ENCODE measurements at places on chromosomes 16 and 17. TPM values are rescaled to one million over a fixed set of nuclear protein-coding genes. Genes with fewer than 3 reads are reported as not detected.

The ICAM2 gene
- 356 TPM for total RNA-seq

The KRT28 gene
- total RNA-seq, result not detected

The FKBP10 gene
- total RNA-seq, result 14.8 TPM

The TOB1 gene
- total RNA-seq, result 24.3 TPM

The CCT6B gene
- total RNA-seq, result 3.8 TPM

The TEX19 gene
- total RNA-seq, result not detected

The SOX15 gene
- not detected for total RNA-seq

Data from spleen (tissue), 13 donors.